ENCODE measurements at places on chromosomes 6 and 20.
A peak's percentile ranks its signal among the peaks of the same experiment; 100 is the strongest.

DNA sequence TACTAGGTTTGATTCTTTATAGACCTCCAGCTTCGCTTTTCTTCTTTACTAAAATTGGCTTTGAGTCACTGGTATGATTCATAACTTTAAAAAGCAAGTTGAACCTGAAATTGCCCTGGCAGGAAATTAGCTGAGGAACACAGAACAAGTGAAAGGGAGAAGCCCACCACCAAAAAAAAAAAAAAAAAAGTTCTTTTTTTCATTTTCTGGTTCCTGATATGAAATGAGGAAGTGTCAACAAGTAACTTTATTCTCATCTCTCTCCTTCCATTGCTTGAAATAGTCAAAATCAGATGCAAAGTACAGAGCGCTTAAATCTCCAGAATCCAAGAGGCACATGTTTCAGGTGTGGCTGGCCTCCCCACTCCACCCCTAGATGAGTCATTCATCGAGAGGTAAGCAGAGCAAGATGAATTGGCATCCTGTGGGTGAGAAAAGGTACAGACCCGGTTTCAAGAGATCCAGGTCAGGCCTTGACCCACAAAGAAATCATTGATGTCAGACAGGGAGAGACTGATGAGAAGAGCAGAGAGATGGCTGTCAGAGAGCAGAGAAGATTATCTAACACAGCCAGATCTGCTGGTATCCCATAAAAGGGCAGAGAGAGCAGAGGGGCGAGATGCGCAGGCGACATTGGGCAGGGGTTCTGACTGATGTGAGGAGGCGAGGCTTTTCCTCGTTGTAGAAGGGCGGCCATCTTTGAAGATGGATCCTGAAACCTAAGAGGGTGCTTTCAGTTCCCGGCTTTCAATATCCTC lies 54.8 kb upstream of the MBOAT1 start:
- no peak for DNase-seq

DNA sequence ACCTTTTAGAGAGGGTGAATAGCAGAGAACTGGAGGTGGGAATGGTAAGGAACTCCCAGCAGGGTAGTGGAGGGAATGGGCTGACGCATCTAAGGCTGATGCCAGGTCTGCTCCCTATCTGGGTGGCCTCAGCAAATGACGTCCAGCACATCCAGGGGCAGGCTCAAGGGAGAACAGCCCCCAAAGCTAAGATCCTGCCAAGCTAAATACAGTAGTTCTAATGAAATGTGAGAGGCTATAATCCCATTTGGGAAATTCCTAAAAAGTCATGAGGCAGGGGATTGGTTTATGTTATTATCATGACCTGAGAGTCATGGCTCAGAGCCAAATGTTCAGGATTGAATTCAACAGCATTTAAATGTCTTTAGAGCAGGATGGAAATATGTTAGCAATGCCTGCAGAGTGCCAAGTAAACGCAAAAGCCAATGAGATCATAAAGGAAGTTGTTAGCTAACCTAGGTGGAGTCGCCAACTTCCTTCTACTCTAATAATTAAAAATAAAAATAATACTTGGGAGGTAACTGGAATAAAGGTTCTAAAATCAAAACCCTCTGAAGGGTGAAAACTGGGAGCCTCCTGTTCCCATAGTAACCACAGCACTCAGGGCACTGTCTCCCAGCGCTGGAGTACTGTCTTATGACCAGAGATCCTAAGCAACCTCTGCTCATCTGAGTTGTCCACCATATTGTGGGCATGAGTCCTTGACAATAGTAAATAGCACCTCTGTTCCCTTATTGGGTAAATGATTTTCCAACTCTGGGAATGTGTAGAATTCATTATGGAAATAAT lies 34.8 kb downstream of the IYD start:
- DNase-seq = peak; percentile 35

DNA sequence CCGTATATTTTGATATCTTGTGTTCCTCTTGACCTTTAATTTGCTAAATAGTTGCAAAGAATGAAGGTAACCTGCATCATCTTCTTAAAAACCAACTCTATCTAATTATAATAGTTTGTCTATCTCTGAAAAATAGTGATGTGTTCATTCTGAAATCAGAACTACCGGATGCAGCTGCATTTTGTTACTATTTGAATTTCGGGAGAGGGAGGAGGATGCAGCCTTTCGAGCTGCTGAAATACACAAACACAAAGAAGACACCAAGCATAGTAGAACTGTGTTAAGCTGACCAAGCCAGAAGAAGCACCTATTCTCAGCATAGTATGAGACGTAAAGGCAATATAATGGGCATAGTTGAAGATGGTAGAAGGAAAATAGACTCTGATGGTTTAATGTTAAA lies 33.1 kb downstream of the PTPN1 start:
- DNase-seq = no peak

GRCh38 chr6:22401932-22402331 lies 105.1 kb upstream of the PRL start:
- no peak for DNase-seq

DNA sequence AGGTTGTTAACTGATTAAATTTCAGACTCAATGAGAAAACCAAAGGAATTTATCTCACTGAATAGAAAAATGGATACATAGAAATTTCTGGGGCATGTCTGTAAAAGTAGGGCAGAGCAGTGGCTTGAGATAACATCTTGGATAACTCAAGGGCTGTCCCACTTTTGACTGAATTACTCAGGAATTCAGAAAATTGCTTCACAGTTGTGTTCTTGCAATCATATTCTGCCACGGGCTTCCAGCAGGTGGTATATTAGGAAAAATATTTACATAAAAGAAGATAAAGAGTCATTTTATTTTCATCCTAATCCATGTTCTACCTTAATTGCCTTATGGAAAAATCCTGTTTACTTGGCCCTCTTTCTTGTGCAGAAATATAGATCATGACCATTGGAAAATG lies 156.4 kb upstream of the AKIRIN2 start:
- DNase-seq = no peak

GRCh38 chr6:116279232-116280160 lies at the start of gene TSPYL1:
TSS of gene TSPYL1 (minus strand) at chr6:116279930. CDS start at chr6:116279830, 100 bp downstream.
- peak; percentile 98 for DNase-seq

- no peak for DNase-seq
Observed at GRCh38 chr6:71706523-71706922, 179.8 kb upstream of the RIMS1 start.

- DNase-seq = no peak
Observed at GRCh38 chr6:155980014-155980767, 524.6 kb upstream of the NOX3 start.

DNA sequence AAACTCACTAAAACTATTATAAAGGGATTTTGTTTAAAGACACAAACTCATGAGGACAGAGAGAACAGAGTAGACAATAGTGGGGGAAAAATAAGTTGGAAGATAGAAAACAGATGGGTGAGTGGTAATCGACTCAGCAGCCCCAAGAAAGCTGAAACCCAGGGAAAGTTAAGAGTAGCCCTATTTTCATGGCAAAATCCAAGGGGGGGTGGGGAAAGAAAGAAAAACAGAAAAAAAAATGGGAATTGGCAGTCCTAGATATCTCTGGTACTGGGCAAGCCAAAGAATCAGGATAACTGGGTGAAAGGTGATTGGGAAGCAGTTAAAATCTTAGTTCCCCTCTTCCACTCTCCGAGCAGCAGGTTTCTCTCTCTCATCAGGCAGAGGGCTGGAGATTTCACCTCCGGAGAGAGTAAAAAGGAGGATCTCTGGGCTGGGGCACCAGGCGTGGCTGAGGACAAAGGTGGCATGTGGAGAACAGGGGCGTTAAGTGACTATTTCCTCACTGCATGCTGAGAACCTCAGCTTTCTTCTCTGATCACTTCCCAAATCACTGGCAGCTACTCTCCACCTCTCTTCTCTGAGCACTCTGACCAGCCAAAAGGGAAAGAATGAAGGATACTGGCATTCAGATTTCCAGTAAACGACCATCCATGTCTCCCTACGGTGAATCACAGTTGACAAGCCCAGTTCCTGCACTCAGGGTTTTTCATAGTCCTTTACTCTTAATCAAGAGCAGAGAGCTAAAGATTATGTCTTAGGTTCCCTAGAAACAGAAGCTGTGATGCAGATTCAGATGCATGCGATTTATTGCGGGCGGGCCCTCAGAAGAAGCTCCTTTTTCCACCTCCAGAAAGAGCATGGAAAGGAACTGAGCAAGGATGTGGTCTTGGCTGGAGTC lies 7.3 kb upstream of the RNF24 start:
- DNase-seq = no peak

DNA sequence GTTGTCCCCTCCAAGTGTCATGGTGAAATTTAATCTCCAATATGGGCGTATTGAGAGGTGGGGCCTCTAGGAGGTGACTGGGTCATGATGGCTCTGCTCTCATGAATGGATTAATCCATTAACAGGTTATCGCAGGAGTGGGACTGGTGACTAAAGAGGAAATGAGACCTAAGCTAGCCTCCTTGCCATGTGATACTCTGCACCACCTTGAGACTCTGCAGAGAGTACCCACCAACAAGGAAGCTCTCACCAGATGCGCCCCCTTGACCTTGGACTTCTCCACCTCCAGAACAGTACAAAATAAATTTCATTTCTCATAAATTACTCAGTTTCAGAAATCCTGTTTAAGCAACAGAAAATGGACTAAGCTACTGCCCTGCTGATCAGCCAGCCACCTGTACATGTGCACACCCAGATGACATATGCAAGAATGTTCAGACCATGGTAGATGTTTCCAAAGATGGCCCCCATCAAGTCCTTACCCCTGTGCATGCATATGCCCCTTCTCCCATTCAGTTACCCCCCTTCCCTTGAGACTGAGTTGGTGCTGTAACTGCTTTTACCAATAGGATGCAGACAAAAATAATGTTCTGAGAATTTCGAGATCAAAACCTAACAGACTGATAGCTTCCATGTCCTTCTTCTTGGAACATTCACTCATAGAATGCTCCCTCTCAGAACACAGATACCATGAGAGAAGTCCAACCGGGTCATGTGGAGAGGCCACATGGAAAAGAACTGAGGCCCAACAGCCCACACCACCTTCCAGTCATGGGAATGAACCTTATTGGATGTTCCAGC lies 28.4 kb downstream of the MAP3K5 start:
- no peak for DNase-seq

DNA sequence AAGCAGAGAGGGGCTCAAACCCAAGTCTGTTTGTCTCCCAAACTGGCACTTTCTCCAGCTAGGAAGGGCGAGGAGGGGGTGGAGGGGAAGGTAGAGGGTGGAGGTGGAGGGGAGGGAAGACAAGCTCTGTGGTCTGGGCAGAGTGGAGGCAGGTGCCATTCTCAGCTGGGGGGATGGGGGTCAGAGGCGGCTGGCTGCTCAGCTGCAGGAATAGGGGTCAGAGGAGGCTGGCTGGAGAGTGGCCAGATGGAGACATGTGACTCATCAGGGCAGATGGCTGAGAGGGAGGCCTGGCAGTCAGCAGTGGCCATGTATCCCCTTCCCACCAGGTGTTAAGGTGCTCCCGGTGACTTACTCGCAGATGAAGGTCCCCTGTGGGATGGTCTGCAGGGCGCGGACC lies 3.5 kb upstream of the SLC44A4 start:
- DNase-seq = no peak

Measured in tibial artery (tissue), 4 donors.